ENCODE measurements at places on chromosomes 4 and X.

DNA sequence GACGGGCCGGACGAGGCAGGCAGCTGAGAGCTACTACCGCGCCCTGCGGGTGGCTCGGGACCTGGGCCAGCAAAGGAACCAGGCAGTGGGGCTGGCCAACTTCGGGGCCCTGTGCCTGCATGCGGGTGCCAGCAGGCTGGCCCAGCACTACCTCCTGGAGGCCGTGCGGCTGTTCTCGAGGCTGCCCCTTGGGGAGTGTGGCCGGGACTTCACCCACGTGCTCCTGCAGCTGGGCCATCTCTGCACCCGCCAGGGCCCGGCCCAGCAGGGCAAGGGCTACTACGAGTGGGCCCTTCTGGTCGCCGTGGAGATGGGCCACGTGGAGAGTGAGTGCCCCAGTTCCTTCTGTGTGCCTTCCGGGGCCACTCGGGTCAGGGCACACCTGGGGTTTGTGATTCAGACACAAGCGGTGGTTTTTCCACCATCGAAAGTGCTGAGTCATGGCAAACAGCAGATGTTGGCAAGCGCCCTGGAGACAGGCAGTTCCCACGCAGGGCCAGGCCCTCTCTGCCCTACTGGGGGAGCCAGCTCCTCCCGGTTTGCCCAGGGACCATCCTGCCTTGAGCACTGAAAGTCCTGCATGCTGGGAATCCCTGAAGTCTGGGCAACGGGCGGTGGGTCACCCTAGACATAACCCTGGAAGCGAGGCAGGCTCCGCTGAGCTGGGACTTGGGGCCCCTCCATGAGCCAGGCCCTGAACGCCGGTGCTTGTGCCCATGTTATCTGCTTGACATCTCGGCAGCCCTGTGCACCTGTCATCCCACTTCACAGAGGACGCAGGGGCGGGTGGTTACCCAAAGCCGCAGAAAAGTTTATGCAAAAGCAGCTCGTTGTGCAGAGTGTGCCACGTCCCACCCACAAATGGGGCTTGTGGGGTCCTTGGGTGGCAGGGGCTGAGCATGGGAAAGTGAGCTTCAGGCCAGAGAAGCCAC, 29.5 kb downstream of the SH3TC1 start:
- DNase-seq = no peak

DNA sequence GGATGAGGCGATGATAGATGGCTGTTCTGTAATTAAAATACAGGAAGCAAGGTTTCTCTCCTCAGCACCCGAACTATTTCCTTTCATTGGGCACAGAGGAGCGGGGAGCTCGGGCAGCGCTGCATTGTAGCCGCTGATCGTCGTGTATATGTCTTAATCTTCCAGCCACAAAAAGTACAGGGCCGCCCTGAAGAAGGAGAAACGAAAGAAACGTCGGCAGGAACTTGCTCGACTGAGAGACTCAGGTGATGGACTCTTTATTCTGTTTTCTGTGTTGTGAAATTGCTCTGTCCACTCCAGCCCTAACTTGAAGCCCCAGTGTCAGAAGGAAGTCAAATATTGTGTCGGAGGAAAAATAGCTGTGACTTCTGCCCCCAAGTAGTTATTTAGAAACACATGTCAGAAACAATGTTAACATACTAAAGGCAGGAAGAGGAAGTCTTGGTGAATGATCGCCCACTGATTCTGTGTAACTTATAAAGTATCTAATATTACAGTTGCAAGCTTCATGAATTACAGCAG, 546 bp downstream of the ZRSR2 start:
- no peak for DNase-seq

- no peak for DNase-seq
Observed at GRCh38 chr4:12146339-12146738, 717.6 kb upstream of the HS3ST1 start.

DNA sequence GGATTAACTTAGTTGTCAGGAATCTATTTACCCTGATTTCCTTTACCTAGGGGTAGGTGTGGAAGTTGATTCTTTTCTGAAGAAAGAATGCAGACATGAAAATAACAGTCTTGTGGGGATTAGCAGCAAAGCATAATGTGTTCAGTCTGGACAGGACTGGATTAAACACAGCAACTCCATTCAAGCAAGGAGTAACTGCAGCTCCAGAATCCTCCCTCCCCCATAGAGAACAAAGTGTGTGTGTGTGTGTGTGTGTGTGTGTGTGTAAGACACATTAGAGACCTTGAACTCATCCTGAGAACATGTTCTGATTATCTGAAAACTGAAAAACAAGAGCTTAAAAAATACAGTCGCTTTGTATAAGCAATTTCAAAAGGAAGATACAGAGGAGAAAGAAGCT, 9.3 kb downstream of the C4orf54 start:
- no peak for DNase-seq

- no peak for DNase-seq
Observed at GRCh38 chr4:148124512-148124911, 317.7 kb downstream of the NR3C2 start.

DNA sequence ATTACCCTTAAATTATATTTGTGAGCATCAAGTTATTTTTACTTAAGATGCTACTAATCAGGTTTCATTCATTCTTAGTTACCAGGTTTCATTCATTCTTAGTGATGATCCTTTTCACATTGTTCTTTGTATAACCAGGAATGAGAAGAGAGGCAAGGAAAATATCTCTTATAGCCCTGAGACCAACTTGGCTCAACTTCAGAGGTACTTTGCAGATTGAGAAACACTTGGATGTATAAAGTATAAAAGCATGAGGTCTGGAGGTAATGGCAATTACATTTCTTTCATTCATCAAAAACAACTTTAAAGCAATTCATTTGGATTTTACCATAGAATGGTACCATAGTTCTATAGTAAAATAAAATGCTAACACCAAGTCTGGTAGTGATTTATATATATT, 231.0 kb downstream of the PRDM5 start:
- no peak for DNase-seq

DNA sequence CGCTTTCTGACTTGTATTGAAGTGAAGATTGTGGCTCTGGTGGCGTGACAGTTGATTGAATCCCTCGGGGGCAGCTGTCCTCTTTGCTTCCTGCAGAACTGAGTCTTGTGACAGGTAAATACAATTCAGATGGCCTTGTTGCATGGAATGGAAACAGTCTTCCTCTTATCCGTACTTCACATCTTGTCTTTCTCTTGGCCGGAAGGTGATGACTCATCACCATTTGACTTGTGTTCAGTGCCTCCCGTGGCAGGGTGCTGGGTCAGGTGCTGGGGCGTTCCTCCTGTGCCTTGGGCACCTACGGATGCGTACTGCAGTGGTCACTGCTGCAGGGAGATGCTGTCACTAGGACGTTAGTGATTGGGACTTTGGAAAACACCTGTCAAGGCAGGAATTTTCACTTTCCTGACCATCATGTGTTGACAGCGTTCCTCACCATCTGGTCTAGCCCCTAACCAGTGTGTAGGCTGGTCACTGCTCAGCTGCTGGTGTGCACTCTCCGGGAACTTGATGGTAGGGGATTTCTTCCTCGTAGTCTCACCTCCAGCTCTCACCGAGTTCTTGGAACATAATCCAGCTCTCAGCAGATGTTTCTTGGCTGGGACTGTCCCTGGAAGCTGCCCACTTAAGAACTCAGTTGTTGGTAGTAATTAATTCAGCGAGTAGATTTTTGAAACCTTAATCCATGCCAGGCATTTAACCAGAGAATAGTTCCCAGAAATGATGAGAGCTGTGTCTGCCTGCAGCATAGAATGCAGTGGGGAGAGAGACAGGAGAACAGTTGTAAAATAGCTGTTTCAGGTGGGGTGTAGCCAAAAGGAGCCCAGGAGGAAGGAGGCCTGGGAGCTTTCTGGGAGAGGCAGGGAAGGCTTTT, 7.2 kb downstream of the TBC1D14 start:
- DNase-seq = no peak

- peak; percentile 57 for DNase-seq
Observed at GRCh38 chr4:1318488-1319213, 28.4 kb upstream of the UVSSA start.

DNA sequence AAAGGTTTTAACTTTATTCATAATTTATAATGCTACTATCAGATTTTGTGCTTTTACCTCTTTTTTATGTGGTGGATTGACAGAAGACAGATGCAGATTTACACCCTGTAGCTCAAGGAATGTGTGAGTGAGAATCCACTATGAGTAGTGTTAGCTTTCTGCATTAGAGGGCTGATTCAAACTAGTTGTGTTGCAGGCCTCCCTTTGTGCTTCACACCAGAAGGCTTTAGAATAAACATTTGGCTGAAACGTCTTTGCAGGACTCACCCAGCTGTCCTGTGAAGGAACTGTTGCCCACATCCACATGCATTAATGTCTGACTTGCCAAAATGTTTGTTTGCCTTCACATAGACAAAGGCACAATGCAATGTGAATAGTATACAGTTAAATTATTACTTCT, 127.0 kb downstream of the PCDH7 start:
- no peak for DNase-seq

DNA sequence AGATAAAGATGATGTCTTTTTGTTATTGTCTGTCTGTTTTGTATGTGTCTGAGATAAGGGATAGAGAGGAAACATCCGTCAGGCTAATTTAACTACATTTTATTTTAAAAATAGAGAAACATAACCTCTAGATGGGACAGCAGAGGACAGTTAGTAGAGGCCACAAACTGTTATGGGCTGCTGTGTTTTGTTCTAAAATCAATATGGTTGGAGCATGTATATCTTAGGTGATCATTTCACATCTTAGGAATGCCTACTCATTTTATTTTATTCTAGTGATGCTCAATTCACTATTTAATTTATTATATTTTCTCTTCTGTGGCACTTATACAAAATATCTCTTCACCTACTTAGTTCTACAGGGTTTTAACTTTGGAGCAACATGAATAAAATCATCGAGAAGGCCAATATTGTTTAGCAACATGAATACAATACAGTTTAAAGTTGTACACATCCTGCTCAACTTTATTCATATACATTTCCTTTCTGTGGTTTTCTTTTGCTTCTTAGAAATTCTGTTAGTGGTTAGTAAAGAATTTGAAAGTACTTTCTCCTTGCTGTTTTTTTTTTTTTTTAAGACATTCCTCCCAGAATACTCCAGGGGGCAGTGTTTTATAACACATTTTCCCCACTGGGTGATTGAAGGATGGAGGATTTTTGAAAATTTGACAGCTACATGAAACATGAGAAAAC, 392.9 kb downstream of the UNC5C start:
- DNase-seq = no peak

- DNase-seq = no peak
Observed at GRCh38 chr4:185128272-185129119, 14.6 kb upstream of the SLC25A4 start.

- no peak for DNase-seq
Observed at GRCh38 chr4:47238667-47239066, 207.3 kb downstream of the GABRB1 start.

DNA sequence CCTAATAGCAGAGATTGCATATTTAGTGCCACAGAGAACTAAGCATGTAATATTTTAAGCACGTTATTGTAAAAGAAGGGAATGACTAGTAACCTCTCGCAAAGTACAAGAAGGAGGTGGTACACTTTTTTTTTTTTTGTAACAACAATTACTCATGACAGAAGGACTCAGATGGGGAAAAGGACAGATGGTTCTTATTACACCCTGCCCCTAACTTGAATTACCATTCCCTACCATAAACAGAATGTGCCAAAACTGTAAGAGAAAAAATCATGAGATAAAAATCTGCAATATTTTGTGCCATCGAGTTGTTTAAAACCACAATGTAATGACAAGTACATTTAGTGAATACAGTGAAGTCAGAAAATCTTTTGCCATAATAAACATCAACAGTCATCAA, 33.0 kb upstream of the RAPGEF2 start:
- no peak for DNase-seq

- DNase-seq = no peak
Observed at GRCh38 chrX:151703487-151703886, 8.2 kb downstream of the PRRG3 start.

DNA sequence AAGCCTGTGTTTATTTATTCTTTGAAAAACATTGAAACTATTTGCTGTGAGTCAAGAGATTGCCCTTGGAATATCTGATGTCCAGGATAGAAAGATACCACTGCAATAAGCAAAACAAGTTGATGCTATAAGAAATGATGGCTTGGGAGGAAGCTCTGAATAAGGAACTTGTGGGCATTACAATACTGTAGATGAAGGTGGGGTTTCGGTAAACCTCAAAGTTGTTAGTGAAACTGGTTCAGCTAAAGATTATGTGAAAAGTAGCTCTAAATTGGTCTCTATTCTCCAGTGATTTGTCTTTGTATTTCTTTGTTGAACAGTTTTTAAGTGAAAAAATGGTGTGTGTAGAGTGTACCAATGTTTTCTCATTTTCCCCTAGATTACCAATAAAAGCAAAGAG, 128.7 kb downstream of the AKAP4 start:
- DNase-seq = no peak

DNA sequence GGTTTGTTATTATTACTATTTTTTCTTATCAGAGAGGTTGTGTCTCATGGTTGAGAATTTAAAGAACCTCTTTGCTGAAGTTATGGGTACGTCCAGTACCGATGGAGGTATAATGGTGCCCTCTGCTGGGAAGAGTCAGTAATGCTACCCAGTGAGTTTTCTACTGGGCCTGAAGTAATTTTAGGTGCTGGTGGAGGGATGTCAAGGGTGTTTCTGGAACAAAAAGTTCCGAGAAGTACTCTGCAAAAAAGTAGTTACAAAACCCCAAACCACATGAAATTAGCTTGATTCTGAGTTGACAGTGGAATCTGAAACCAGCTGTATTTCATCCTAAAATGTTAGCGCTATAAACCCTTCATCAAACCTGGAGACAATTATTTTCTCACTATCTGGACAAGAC, 102.5 kb upstream of the MID1 start:
- no peak for DNase-seq

DNA sequence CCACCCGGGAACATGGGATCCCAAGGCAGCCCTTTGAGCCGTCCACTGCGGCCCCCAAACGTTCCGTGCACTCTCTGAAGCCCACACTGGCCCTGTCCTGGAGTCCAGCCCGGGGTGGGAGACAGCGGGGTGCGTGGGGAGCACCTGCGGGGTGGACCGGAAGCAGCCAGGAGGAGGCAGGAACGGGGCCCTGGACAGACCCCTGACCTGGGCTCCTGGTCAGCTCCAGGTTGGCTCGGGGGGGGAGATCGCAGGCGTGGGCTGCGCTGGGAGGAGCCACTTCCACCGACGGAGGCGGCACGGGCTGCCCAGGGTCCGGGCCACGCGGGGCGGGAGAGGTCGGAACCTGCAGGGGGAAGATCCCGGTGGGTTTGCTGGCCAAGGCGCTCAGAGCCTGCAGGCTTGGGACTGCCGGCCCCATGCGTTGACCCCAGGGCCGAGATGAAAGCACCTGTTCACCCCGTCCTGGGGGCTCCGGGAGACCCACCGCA, 5.7 kb upstream of the PLCXD1 start:
- DNase-seq = peak; percentile 81
